GDM1 (cell line): ENCODE measurements at places on chromosomes 7 and 10.

DNA sequence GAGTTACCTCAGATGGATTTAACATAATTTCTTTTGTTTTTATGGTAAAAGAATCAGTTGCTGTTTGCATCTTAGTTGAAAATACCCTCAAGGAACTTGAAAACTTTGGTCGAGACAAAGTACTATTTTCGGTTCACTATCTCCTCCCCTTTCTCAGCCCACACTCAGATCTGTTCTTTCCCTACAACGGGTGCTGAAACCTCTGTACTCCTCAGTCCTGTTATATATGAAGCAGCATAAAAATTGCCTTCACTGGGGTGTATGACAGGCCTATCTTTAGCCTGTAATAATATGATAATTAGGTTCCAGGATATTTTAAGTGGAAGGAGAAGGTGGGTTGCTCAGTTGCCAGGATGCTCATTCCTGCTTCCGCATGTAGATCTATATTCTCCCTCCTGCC, 105.2 kb upstream of the NOBOX start:
- DNase-seq: no peak

GRCh38 chr10:113997428-113997827, 46.2 kb upstream of the ADRB1 start:
- DNase-seq: no peak

- no peak for DNase-seq
Observed at GRCh38 chr10:96524741-96525140, 11.0 kb upstream of the TLL2 start.

GRCh38 chr7:40341836-40342235, 207.0 kb downstream of the SUGCT start:
- no peak for DNase-seq

DNA sequence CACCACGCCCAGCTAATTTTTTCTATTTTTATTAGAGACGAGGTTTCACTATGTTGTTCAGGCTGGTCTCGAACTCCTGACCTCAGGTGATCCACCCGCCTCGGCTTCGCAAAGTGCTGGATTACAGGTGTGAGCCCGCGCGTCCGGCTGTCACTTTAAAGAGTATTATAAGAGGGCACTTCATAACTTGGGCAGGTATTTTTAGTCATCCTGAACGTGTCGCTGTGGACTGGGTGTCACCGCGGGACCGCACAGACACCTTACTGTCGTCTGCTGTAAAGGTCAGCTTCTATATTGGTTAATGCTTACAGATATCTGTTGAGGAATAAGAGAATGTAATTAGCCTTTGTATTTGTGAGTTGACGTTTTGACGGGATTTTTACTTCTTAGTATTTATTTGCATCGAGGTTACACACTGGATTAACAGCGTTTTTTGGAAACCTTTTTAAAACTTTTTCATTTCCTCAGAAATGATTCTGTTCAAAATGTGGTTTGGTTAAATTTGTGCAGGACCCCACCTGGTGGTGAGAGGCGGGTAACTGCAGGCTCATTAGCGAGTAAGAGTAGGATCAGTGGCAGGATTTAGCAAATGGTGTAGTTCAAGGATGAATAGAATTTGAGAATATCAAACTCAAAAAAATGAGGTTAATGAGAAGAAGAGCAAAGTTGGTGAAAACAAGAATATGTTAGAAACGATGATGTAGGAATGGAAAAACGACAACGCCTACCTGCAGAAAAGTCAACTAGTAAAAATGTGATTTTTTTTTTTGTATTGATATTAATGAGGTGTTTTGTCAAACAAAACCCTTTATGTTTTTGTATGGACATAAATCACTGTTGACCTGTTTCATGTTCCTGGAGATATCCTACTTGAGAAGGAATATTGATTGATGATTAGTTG, 3.2 kb downstream of the DNAJB6 start:
- DNase-seq: no peak

- DNase-seq: no peak
Observed at GRCh38 chr7:90705391-90706071, 109.4 kb downstream of the CDK14 start.

DNA sequence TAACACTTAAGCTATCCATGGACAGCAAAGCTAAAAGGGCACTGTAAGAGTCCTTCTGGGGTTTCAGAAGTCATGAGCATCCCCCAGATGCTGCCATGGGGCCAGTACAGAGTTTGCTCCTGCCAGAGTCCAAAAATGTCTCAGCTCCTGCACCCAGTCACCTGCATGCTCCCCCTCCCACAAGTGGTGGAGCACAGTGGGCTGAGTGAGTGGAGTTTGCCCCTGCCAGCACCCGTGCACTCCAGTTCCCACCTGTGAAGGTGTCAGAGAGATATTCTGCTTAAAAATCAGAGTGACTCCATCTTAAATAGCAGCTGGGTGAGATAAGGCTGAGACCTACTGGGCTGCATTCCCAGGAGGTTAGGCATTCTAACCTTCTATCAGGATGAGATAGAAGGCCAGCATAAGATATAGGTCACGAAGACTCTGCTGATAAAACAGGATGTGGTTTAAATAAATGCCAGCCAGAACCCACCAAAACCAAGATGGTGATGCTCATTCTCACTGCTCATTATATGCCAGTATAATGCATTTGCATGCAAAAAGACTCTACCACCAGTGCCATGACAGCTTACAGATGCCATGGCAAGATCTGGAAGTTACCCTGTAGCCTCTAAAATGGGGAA, 140.1 kb upstream of the ZNF92 start:
- DNase-seq: no peak

- no peak for DNase-seq
Observed at GRCh38 chr7:128707752-128708151, 31.4 kb upstream of the CALU start.

GRCh38 chr10:129942391-129942790, 21.7 kb downstream of the EBF3 start:
- DNase-seq: no peak

DNA sequence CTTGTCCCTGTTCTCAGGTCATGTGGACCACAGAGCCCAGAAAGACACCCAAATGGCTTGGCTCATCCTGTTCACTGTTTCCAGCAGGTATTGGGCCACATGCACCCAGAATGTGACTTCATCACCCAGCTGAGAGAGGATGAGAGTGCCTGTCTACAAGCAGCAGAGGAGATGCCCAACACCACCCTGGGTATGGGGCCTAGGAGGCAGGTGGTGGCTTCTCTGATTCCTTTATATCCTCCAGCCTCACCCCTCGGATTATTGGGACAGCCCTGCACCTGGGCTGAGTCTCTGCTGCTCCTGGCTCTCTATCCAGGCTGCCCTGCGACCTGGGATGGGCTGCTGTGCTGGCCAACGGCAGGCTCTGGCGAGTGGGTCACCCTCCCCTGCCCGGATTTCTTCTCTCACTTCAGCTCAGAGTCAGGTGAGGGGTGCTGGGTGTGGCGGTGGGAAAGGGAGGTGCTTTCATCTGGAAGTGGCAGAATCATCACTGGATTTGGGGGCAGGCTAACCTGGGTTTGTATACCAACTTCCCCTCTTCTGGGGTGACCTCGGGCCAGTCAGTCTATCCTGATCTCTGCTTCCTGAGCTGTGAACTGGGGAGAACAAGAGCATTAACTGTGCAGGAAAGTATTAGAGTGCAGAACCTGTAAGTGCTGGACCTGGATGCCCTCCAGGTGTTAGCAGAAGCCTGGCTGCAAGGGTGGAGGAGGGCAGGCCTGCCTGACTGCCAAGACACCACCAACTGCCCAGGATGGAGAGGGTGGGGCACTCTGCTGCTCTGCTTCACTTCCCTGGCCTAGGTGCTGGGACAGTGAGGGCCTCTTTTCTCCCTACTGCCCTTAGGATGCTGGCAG, 5.2 kb downstream of the GHRHR start:
- no peak for DNase-seq

DNA sequence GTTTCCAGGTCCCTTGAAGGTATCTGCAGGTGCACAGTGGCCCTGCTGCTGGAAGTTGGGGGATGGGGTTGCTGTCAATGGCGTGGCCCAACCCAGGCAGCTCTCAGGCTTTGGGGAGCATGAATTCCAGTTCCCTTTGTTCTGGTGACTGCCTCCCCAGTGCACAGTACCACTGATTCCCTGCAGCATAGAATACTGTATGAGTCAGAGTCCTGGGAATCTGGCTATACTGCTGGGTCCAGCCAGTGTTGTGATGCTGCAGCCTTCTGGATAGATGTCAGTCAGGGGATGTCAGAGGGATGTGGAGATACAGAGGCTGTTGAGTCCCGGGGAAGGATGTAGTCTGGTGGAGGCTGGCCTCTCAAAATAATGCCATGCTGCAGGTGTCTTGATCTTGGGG, 99.3 kb downstream of the LANCL2 start:
- DNase-seq: no peak

DNA sequence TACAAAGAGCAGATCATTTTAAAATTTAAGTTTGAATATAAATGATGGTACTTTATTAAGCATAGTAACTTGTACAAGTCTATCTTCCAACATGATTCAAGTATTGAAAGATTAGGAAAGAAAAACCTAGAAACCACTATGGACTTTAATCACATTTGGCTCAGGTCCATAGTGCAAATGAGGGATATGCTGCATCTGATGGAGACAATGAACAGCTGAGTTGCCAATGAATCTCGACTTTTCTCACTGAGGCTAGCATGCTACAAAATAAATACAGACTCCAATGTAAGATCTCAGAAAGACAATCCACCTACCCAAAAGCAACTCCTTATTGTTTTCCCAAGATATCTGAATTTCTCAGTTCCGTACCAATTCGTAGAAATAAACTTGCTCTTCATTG, 89.8 kb downstream of the SEMA3A start:
- no peak for DNase-seq

DNA sequence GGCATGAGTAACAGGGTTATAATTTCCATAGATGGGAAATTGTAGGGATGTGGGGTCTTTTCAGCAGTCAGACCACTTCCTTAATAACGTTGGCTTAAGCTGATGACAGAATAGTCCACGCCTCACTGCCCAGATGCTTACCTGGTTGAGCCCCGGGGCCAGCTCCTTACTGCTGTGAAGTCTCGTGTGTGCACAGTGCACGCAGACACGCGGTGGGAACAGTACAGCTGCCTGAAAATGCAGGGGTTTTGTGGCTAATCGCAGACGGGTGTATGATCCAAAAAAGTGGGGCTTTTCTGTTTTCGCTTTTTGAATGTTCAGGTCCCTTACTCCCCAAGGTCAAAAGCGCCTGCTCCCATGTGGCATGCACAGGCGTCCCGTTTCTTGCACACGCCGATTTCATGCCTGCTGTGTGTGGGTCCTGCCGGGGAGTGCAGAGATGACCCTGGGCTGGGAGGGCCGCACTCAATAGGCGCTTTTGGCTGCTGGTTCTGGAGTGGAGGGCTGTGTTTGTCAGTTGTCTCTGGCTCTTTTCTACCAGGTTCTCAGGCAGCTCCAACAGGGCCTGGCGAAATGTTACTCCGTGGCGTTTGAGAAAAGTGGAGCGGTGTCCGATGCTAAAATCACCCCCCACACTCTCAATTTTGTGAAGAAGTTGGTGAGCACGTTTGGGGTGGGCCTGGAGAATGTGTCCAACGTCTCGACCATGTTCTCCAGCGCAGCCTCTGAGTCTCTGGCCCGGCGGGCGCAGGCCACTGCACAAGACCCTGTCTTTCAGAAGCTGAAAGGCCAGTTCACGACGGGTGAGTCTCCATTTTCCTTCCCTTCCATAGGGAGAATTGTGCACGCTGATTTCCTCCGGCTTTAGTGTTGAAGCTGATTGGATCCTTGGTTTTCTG, 116.0 kb downstream of the TRRAP start:
- DNase-seq: no peak

DNA sequence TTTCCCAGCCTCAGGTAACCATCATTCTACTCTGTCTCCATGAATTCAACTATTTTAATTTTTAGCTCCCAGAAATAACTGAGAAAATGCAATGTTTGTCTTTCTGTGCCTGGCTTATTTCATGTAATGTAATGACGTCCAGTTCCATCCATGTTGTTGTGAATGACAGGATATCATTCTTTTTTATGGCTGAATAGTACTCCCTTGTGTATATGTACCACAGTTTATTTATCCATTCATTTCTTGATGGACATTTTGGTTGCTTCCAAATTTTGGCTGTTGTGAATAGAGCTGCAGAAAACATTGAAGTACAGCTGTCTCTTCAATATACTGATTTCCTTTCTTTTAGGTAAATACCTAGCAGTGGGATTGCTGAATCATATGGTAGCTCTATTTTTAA, 10.5 kb downstream of the ATRNL1 start:
- DNase-seq: no peak

GRCh38 chr7:3981281-3981680, 680.2 kb downstream of the SDK1 start:
- DNase-seq: no peak

- no peak for DNase-seq
Observed at GRCh38 chr10:22086730-22087401, 83.3 kb upstream of the DNAJC1 start.

- peak; percentile 14 for DNase-seq
Observed at GRCh38 chr7:148982654-148983199, 45.6 kb downstream of the PDIA4 start.

GRCh38 chr10:74081941-74082718, 68.5 kb downstream of the AP3M1 start:
- no peak for DNase-seq

- peak; percentile 18 for DNase-seq
Observed at GRCh38 chr7:135206941-135207391, 4.4 kb downstream of the WDR91 start.

DNA sequence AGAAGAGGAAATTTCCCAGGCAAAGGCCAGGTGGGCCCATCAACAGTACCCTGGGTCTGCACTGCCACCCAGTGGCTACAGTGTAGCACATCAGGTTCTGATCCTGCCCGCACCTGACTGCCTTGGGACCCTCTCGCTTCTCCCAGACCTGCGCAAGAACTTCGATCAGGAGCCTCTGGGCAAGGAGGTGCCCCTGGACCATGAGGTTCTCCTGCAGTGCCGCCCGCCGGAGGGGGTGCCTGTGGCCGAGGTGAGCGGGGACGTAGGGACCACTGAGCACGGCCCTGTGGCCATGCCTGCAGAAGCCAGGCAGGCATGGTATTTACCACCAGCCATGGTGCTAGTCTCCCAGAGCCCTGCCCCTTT, 33.9 kb upstream of the SLC29A3 start:
- DNase-seq: no peak

- no peak for DNase-seq
Observed at GRCh38 chr7:159118197-159118595, 26.5 kb downstream of the VIPR2 start.

DNA sequence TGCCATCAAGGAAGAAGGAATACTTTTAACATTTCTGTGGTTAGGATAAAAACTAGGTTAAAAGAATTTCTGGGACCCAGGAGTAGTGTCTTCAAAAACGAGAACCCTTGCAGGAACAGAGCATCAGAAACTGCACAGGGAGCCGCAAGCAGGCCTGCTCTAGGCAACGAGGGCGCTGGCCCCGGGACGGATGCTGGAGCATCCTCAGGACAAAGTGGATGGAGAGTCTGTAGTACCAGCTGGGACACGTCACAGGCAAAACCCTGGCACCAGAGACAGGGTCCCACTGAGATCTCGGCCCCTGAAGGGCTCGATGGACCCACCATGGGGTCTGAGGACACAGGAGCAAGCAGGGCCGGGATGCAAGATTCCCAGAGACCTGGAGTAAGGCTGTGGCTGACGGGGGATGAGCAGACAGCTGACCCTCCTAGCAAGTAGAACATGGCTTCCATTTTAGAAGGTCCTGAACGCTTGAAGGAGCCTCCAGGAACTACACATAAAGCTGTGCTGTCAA, 106.6 kb downstream of the GALNT11 start:
- no peak for DNase-seq
